ENCODE measurements at places on chromosomes 3 and 15.
A peak's percentile ranks its signal among the peaks of the same experiment; 100 is the strongest.

DNA sequence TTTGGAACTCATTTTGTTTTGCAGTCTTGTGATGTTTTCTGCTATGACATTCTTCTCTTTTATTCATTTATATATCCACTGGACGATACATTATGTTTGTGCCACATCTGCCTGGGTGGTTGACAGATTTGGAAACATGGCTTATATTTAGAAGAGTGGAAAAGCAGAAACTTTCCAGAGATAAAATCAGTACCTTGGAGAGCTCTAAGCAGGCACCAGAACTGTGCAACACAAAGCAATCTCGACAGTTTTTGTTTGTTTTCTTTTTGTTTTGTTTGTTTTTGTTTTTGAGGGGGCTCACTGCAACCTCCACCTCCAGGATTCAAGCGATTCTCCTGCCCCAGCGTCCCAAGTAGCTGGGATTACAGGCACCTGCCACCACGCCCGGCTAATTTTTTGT is 45.5 kb downstream of the SYN2 start:
- no peak for DNase-seq

DNA sequence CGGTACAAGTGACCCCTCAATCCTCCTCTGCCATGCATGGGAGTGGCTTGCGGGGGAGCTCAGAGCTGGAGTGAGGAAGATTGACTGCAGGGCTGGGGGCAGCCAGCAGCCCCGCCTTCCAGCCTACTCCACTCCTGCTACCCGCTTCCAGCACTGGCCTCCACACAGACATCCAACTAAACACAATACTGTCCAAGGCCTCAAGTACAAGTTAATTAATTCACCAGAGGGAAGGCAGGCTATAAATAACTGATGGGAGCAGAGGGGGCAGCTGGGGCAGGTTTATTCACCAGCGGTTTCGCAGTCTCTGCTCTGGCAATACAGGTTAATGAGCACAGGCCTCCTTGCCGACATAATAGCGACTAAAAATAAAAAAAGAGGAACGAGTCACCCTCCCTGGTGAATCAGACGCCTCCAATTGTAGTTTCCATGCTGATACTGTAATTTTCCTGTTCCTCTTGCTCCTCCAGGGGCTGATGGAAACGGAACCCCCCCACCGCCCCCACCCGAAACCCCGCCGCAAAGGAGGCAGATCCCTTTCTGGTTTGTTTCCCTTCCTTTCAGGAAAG is 166.4 kb upstream of the TLE3 start:
- DNase-seq = no peak

- no peak for DNase-seq
Observed at GRCh38 chr3:131304890-131305289, 76.7 kb upstream of the NUDT16 start.

DNA sequence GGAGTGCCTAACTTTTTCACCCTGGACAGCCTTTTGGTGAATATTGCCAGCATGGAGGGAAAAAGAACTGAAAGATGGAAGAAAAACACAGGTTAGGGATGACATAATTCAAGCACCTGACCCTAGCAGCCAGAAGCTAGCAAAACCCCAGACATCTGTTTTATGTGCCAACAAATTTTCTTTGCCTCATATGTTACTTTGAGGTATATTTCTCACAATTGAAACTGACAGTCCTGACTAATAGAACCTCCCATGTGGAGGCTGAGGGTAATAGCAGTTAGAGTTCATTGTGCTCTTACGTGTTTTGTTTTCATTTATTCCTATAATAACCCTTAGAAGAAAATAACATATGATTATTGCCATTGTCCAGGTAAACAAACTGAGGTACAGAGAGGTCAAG is 71.5 kb upstream of the SLC25A26 start:
- no peak for DNase-seq

DNA sequence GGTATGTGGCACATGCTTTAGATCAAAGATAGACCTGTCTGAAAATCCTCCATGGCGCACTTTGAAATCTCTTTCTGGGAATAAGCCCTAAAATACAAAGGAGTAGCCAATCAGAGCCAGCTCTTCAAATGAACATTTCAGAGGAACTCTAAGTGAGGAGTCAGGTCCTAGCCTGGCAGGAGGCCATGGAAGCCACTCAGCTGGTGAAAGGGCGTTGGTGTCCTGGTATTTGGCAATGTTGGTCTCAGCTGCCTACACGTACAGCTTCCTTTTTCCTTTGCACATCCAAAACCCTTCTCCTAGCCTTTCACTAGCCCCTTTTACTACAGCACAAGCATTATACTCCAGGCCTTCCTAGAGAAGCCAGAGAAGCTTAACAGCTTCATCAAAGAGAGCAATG is 5.5 kb downstream of the WDR73 start:
- DNase-seq = no peak

DNA sequence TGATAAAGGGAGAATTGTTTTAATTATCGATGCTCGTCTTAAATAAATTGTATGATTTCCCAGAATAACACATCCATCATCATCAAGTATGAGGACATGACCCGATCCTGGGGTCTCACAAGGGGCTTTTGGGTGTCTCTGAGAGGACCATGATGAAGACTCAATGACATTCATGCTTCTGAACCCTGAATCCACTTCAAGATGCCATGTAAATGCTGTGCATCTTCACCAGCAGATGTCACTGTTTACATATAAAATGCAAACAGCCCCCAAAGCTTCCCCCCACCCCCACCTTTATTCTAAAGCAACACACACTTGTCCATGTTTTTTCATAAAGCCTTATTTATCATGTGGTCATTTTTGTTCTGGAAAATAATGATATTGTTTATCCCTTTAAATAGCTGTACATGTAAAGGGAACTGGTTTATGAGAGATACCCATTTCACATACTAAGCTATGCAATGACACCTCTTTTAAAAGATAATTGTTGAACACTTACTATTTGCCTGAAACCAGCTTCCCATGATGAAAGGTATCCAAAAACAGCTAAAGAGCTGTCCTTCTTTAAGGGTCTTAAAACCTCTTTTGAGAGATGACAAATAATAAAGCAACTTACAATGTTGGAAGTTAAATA is 69.7 kb upstream of the UBE3A start:
- peak; percentile 0 for DNase-seq

- DNase-seq = no peak
Observed at GRCh38 chr3:59549962-59550361, 500.1 kb upstream of the CFAP20DC start.

GRCh38 chr3:148395821-148396220 is 301.9 kb upstream of the AGTR1 start:
- DNase-seq = no peak

DNA sequence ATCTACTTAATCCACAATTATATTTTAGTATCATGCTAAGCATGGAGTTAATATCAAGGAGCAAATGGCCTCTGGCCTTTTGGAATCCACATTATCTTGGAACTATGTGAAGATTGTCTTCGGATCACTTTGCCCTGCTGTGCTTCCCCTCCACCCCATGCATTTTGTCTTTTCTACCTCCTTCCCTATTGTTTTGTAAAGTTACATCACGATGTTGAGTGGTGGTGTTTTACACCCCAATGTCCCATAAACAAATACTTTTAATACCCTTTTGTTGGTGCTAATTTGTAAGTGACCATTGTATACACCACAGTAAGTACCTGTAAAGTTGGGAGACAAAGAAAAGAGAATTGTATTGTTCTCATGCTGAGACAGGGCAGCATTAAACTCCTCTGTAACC is 258.4 kb upstream of the ZNF717 start:
- DNase-seq = no peak

DNA sequence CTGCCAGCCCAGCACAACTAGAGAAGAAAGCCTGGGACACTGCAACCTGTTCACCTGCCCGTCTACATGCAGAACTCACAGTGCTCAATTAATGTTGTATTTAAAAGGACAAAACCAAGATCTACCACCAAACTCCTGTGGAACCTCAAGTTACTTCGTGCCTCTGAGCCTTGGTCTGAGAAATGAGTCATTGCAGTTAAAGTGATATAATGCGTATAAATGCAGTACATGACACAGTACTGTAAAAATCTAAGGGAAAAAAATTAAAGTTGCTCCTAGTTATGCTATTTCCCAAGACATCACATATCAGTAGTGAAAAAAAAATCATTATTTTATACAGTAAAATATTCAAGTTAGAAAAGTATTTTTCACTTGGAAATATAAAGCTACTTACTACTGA is 138.9 kb downstream of the ZIC4 start:
- no peak for DNase-seq

GRCh38 chr3:79767194-79767904 is 449 bp downstream of the ROBO1 start:
- no peak for DNase-seq

GRCh38 chr3:194738254-194739093 is 52.8 kb downstream of the FAM43A start:
- no peak for DNase-seq

- no peak for DNase-seq
Observed at GRCh38 chr3:81033684-81034083, 727.8 kb downstream of the GBE1 start.

DNA sequence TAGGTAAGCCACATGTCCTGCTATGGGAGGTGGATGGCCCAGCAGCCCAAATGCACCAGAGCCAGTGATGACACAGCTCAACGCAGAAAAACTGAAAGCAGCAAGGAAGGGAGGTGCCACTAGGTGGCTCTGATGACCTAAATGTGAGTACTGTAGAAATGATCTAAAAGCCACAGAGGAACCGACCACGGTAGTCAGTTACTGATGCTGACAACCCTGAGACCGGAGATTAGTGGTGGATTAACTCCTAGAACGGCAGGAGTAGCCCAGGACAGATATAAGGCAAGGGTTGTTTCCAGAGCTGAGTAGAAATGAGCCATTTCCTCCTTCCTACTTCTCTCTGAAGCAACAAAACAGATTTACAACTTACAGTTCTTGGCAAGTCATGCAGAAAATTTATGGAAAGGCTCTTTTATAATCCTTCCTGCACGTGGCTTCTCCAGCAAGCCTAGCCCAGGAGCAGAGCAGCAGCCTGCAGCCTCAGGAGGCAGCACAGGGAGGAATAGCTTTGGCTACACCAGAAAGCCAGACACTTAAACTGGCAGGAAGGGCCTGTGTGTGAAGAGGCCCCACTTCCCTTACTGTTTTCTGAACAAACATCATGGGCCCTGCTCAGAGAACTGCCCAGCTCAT is 13.1 kb downstream of the FBXL22 start:
- DNase-seq = peak; percentile 84

DNA sequence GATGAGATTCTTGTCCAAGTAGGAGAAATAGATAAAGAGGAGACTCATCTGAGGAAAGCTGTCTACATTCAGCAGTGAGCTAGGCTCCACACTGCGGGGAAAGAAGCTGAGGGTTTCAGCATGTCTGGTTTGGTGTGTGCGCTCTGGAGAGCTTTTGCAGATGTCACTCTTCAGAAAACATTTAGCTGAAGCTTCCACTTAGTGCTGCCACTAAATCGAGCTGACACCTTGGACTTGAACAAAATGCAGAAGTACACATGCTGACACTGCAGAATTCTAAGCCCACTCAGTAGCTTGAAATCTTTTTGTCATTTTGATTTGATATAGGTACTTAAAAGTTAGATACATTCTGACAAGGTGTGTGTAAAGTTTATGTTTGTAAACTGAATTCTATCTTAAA is 32.3 kb upstream of the CRTC3 start:
- no peak for DNase-seq

- no peak for DNase-seq
Observed at GRCh38 chr3:151290673-151291072, 12.3 kb upstream of the P2RY14 start.

DNA sequence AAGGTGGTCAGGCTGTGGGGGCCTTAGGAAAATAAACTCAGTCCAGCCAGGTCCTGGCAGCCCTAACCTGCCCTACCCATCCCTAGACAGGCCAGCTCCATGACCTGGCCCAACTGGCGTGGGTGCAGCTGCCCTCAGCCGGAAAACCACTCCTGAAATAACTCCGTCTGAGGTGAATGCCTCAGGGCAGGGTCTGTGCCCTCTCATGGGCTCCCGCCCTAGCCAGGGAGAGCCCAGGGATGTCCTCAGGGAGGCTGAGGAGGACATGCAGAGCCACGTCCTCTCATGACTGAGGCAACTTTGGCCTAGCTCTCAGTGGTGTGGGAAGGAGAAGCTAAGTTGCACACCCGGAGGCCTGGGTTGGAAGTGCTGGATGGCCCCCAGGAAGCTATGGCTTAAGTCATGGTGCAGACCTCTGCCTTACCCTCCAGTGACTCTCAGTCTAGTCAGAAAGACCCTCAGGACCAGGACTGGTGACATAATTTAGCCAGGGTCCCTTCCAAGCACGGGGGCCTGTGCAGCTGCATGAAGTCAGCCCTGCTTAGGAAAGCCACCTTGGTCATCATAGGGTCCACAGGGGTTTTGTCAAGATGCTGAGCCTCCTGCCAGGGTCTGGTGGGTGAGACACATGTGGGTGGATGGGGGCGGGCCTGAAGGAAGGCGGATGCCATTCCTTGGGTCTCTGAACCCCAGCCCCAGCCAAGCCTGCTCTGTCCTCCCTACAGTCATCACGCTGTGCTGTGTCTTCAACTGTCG is 7.4 kb downstream of the TMIE start:
- no peak for DNase-seq

DNA sequence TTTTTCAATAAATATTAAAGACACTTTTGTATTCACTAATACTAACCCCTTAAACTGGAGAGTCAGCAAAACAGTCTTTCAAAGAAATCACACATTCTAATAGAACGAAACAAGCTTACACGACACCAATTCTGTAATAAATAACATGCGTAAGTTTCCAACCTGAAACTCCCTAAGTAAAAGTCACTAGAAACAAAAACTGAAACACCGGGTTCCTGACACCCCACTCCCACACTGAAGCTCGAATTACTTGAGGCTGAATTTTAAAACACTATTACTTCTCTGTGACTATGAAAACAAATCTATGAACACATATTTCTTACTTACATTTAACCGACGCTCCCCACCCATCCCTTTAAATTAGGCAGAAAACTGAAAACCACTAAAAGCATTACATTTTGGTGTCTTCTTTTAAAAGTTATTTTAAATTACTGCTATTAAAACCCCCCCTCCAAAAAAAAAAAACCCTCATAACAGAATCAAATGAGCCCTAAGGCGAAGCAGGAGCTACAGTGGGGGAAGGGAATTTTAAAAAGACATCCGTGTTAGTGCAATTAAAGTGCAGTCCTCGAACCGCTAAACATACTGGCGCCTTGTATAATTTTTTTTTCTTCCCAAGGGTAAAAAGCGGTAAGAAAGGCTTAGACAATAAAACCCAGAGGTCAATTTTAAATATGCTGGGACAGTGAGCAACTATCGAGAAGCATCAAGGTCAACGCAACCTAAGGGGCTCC is 878 bp downstream of the SPPL2A start:
- DNase-seq = peak; percentile 34

DNA sequence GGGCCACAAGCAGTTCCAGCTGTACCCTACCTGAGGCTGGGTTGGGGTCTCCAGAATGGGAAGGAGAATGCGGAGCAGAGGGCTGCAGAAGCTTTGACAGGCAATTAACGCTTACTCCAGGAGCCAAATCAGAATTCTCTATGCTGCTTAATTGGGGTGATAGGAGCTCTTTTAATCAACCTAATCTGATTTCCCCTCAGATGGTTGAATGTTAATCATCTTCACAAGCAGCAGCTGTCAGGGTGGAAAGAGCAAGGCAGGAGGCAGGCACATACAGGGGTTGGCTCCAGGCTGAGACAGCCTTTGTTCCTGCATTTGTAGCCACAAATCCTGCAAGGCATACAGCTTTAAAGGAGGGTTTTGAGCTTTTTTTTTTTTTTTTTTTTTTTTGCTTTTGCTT is 2.6 kb downstream of the CILP start:
- DNase-seq = no peak

GRCh38 chr3:149564079-149564478 is 89.6 kb downstream of the TM4SF4 start:
- no peak for DNase-seq

GRCh38 chr15:38699633-38700230 is 135.1 kb upstream of the RASGRP1 start:
- DNase-seq = peak; percentile 86
